ENCODE measurements at places on chromosomes 11 and 22.

DNA sequence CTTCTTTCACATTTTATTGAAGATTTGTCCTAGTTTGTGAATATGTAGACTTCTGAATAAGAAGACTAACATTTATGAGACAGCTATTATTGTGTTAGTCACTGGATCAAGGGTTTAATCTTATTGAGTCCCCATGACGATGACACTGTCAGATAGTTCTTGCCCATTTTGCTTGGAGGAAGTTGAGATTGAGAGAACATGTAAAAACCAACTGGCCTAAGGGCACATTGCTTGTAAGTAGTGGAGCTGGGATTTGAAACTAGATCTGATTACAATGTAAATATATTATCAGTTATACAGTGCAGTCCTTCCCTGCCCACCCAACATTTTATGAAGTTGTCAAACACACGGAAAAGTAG lies 134.7 kb downstream of the HIPK3 start:
- DNase-seq: no peak

- no peak for DNase-seq
Measured at GRCh38 chr11:107354780-107355179, 102.8 kb downstream of the CWF19L2 start.

DNA sequence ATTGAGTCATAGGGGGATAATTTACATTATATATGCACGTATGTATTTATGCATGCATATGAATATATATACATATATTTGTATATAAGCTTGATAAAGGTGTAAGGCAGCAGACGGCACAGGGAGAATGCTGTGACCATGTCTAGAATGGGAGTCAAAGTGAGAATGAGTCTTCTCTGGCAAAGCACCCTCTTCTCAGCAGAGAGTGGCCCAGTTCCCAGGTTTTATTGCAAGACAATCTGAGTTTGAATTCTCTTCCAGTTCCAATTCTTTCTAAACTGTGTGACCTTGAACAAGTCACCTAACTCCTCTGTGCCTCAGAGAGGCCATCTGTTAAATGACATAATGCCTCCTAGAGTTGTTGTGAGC lies 13.8 kb downstream of the EHF start:
- no peak for DNase-seq

DNA sequence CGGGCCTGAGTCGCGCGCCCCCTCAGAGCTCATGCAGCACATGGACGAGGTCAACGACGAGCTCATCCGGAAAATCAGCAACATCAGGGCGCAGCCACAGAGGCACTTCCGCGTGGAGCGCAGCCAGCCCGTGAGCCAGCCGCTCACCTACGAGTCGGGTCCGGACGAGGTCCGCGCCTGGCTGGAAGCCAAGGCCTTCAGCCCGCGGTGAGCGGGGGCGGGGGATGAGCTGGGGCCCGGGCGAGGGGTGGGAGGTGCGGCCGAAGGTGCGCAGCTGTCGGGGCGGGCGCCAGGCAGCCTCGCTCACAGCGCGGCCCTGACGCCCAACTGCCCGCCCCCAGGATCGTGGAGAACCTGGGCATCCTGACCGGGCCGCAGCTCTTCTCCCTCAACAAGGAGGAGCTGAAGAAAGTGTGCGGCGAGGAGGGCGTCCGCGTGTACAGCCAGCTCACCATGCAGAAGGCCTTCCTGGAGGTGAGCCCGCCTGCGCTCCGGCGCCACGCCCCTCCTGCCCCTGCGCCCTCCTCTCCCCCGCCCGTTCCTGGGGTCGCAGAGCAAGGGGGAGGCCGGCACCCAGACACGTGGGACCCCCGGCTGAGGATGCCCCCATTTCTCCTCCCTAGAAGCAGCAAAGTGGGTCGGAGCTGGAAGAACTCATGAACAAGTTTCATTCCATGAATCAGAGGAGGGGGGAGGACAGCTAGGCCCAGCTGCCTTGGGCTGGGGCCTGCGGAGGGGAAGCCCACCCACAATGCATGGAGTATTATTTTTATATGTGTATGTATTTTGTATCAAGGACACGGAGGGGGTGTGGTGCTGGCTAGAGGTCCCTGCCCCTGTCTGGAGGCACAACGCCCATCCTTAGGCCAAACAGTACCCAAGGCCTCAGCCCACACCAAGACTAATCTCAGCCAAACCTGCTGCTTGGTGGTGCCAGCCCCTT lies 20.5 kb downstream of the EPS8L2 start:
- no peak for DNase-seq

GRCh38 chr11:93199616-93200015 lies 1.8 kb upstream of the SLC36A4 start:
- DNase-seq: no peak

DNA sequence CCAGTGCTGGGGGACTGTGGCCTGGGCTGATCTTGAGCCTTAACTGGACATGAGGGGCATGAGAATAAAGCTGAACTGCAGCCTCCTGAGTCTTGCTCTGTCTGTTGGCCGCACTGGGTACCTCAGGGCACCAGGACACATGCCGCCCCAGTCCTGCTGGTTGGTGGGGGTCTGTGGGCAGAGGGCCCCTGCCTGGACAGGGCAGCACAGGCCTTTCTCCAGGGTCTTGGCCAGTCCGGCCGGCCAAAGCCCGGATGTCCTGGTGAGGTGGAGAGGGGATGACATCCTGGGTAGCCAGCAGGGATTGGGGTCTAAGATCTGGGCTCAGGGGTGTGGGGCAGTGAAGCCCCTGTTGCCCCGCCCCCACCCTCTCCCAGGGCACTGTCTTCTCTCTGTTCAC lies 1.5 kb upstream of the RPS6KA4 start:
- no peak for DNase-seq

GRCh38 chr11:66012946-66013761 lies 1.3 kb downstream of the CST6 start:
- no peak for DNase-seq

- DNase-seq: no peak
Measured at GRCh38 chr11:121503051-121503450, 50.3 kb upstream of the SORL1-AS1 start.

DNA sequence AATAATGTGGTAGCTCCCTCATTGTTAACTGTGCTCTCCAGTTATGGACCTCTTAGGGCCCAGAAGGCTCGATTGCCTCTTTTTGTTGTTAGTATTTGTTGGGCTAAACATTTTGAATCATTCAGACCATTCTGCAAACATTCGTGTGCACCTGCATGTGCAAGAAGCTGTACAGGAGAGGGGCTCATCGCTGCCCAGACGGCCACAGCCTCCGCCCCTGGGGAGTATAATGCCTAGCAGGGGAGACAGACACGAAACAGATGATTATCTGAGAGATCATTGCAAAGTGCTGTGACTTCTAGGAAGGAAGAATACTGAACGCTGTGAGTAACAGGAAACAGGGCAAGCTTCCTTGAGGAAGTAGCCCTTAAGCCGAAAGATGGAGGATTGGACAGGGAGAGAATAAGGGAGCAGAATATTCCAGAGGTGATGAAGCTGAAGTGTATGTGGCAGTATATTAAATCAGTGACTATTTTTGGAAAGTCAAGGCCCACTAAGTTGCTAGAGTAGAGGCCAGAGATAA lies 123.3 kb upstream of the RASSF10 start:
- DNase-seq: no peak
